ENCODE measurements at places on chromosomes 16 and 17. TPM values are rescaled to one million over a fixed set of nuclear protein-coding genes. Genes with fewer than 3 reads are reported as not detected.

The HERPUD1 gene
- 149 TPM for total RNA-seq

The NTN3 gene
- not detected for total RNA-seq

The WNK4 gene
- total RNA-seq, result 4.1 TPM

The PRSS8 gene
- 54.4 TPM for total RNA-seq

The SMCR8 gene
- 16.8 TPM for total RNA-seq

The SPAG5 gene
- total RNA-seq, result 5.8 TPM

The DNAAF1 gene
- total RNA-seq, result 9.5 TPM

DNA sequence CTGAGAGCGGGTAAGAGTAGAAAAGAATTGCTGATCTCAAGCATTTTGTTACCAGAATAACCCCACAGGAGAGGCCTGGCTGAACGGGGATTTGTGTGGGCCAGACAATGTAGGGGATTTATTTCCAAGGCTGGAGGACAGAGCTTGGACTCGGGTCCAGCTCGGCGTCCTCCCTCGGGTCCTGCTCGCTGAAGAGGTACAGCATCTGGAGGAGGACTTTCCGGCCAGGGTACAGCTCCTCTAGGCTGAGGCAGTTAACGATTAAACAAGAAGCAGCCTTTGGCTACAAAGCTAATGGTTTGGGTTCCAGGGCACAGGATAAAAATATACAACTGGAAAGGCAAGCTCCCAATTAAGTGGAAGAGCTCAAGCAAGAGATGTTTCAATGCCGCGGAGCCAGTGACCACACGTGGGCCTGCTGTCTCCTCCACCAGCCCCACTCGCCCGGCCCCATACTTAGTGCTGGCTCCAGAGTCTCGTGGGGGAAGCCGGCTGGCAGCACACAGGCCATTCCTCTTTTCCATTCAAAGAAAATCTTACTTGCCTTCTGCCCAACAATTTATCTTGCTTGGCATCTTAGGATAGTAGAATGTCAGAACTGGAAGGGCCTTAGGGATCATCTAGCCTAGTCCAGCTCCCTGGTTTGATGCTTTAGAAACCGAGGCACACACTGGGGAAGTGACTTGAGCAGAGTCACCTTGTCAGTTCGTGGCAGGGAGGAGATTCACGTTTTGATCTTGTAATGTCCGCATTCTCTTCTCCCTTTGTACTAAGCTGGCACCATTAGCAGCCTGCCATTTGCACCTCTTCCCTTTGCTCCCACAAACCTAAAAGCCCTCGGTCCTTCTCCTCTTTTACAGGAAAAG, 85.9 kb upstream of the TBX2 start:
- DNase-seq, result no peak

The SEPTIN12 gene
- total RNA-seq, result not detected

- no peak for DNase-seq
These were observed 146.9 kb downstream of the MRM1 start for GRCh38 chr17:36748272-36748671.

- no peak for DNase-seq
These were observed 6.7 kb downstream of the CLEC16A start for GRCh38 chr16:10951026-10951425.

The C16orf54 gene
- total RNA-seq, result 1.8 TPM

The CCDC57 gene
- 13.4 TPM for total RNA-seq

DNA sequence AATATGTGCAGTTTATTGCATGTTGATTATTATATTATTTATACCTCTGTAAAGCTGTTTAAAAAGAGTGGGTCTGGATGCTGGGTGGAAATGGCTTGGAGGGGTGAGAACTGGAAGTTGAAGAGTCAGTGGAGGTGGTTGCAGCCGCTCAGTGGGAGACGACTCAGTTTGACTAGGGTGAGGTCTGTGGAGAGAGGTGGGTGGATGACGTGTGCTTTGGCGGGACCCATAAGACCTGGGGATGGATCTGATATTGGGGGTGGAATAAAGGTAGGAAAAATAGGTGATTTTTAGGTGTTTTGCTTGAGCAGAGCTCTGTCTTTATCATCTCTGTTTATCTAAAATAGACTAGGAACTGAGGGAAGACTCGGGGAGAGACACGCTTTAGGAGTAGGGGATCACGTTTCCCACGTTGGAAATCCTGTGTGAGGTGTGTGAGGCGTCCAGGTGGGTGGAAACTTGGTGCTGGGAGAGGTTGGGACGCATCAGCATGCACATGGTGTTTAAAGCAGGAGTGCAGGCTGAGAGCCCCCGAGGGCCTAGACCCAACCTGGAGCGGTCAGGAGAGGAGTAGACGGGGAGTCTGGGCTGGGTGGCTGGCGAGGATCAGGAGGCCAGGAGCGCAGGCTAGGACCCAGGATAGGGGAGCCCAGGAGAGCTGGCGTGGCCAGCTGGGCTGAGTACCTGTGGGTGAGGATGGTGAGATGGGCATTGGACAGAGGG, 17.2 kb downstream of the NT5M start:
- peak; percentile 30 for DNase-seq

DNA sequence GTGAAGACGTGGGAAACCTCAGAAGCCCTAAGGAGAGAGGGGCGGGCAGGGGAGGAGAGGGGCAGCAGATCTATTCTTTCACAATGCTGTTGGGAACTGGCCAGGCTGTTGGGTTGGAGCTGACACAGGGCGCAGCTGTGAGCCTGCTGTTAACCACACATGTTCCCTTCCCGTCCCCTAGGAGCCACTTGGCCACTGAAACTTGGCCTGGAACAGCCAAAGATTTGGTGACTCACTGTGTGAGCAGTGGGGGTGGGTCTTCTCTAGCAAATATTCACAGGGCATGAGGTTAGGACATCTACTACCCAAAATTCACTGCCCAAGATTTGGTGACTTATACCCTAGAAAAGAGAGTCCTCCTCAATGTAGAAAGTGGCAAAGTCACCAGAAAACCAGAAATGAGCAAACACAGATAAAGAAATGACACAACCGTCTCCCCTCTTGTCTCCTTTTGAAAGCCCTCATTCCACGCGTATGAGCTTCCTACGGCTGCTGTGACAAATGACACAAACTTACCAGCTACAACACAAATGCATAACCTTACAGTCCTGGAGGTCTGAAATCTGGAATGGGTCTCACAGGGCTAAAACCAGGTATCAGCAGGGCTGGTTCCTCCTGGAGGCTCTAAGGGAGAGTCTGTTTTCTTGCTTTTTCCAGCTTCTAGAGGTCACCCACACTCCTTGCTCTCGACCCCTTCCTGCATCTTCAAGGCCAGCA, 6.3 kb downstream of the TBC1D16 start:
- peak; percentile 82 for DNase-seq

DNA sequence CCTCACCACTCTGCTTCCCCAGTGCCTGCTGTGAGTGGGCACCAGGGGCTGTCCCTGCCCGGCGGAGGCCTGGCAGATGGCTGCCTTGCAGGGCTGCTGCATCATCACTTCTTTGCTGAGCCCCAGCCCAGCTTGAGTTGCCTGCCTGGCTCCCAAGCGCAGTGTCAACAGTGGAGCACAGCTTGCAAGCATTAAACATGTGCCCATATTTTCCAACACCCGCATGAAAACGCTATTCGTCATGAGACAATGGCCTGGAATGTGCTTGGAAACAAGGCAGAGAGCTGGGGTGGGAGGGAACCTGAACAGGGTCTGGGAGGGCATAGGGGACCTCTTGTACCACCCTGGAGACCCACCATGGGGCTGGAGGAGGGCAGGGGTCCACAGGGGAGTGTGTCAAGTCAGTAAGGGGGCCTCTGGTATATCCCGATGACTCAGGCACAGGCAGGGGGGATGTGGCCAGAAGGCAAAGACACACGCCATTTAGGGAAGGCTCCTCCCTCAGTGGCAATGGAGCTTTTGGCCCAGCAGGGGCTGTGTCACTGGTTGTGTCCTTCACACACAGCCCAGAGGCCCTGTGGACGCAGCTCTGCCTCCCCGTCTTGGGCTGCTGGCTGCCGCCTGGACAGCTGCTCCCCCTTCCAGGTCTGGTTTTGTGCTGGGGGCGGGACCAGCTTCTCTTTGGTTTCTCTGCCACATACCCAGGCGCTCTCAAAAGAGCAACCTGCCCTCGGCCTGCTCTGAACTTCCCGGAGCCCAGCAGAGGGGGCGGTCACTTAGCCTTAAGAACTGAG, 17.4 kb upstream of the MTSS2 start:
- no peak for DNase-seq

The SPNS2 gene
- 11.5 TPM for total RNA-seq

- DNase-seq, result no peak
These were observed 18.5 kb upstream of the ZFHX3 start for GRCh38 chr16:73066331-73066926.

DNA sequence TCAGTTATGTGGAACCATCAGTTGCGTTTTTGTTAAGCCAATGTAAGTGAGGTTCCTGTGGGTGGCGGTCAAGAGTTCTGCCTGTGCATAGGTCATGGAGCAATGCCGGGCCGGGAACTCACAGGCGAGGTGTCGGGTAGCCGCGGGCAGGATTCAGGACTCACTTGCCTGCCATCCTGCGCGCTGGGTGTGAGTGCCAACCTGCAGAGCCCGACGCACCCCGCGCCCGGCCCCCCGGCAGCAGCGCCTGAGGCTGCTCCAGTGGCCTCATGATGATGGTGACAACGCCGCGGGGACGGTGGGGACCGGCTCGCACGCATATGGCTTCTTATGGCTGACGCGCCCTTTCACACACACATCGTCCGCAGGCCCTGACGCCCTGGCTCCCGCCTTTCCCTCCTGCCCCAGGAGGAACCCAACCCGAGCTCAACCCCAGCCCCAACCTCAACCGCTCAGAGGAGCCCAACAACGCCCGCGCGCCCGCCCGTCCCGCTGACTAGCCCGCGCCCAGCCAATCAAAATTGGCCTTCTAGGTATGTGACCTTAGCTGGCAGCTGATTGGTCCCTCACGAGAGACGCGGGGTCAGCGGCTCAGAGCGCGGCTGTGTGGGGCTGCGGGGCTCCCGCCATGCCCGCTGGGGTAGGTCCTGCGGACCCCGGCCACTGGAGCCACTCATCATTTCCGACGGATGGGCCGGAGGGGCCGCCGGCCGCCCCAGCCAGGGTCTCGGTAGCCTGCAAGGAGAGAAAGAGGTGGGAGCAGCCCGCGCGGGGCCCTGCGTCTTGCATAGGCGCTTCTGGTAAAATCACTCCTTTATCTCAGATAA, at the start of gene C16orf95:
C16orf95 (minus strand) TSS at position 470 of the 827 bp plus-strand sequence; CDS start at position 320, 150 bp downstream.
- DNase-seq, result peak; percentile 98

- no peak for DNase-seq
These were observed 310.5 kb upstream of the GOT2 start for GRCh38 chr16:59044616-59045015.

GRCh38 chr17:10512856-10513255, 5.5 kb downstream of the MYH1 start:
- DNase-seq, result no peak

The C17orf107 gene
- total RNA-seq, result 3.9 TPM

The CCL1 gene
- not detected for total RNA-seq

Measured in breast epithelium (tissue), 4 donors.